Fibroblast of skin of scalp (primary cell): ENCODE measurements at places on chromosomes 5 and 9.
A peak's percentile ranks its signal among the peaks of the same experiment; 100 is the strongest.

- DNase-seq: no peak
Measured at GRCh38 chr9:28883234-28883633, 1310.0 kb upstream of the C9orf72 start.

DNA sequence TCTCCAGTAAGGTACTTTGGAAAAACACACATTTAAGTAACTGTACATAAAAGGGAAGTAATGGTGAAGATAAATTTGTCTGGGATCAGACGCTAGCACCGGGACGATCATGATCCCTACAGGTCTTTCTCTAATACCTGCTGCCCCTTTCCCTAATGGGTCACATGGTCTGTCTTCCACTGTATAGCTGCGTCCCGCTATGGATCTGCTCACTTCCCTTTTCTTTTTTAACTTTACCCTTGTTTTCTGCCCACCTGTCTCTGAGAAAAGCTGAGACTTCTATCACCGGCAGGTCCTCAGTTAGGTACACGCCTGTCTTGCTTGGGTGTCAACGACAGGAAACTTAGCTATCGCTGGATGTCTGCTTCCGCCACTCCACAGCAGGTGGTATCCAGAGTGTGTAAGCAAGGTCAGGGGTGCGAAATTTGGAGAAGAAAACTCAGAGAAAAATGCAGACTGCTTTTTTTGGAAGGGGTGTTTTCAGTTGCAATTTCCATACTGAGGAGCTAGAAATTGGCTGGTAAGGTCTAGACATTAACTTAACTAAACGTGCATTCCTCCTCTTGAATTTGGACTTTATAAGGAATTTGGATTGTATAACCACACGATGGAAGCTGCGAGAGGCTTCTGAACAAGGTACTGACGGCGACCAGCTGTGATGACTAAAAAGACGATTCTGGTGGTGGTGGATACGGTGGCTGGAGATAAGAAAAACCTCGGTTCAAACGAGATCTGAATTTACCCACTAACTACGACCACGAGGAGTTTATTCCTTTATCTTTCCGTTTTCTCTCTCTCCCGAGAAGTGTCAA lies 1.1 kb upstream of the ICE1 start:
- no peak for DNase-seq

DNA sequence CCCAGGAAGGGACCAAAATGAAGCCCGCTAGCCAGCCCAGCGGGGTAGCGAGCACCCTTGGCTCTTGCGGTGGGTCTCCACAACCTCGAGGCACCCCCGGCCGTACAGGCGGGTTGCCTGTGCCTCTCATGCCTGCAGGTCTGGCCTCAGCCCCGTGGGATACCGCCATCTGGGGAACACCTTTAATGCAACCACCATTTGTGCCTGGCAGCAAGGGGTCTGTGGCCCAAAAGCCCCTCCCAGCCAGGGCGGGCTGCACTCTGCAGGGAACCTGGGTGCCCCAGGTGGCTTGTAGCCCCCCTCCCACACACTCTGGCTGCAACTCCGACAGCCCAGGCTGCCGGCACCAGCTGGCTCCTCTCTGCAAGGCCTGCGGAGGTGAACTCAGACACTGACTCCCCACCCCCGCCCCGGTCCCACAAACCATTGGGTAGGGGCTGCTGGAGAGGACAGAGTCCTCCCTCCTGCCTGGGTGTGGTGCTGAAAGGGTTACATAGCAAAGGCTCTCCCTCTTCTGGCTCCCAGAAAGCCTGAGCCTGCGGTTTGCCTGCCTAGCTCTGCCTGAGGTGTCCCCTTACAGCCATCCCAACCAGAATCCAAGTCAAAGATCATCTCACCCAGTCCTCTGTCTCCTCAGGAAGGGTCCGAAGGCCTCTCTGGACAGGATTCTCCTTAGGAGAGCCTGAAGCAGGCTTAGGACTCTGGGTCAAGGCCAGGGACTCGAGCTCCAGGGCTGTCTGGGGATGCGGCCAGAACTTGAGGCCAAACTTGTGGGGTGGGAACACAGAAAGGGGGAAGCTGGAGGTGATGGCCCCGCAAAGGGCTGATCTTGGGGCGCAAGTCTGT lies 109.4 kb downstream of the PSD2 start:
- peak; percentile 4 for DNase-seq

- DNase-seq: no peak
Measured at GRCh38 chr5:21684992-21685391, 1168.2 kb downstream of the CDH12 start.

DNA sequence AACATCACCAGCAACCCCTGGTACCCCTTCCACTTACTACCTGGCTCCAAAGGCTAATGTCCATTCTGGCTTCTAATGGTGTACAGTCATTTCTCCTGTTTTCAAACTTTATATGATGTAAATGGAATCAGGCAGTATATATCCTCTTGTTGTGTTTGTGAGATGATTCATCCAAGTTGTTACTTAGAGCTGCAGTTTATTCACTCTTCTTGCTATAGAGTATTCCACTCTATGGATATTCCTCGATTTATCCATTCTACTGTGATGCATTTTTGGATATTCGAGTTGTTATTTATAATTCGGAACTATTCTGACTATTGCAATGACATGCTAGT lies 32.4 kb downstream of the IRF1 start:
- DNase-seq: peak; percentile 65

- DNase-seq: peak; percentile 46
Measured at GRCh38 chr9:121997791-121998190, 95.3 kb downstream of the TTLL11 start.

GRCh38 chr5:39120052-39120420 lies 45.8 kb upstream of the RICTOR start:
- DNase-seq: no peak

GRCh38 chr5:173228639-173229381 lies 6.2 kb downstream of the NKX2-5 start:
- DNase-seq: no peak

DNA sequence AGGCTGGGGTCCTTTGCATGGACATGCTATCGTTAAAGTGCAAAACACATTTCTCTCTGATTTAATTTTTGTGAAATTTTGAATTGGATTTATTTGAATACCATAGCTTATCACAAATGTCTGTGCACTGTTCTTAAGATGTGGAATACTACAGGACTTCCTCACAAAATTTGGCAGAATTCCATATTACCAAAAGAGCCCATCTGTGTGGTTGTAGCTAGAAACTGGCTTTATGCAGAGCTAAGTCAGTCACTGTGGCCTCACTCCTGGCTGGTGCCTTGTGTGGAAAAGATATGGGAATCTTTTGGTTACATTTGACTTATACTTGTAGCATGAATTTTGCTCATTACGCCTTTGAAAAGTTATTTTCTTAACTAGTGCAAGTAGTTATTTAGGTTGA lies 35.5 kb downstream of the ACO1 start:
- DNase-seq: no peak

- DNase-seq: no peak
Measured at GRCh38 chr5:43074987-43075318, 34.8 kb upstream of the ANXA2R start.

GRCh38 chr5:43065948-43066798 lies 26.1 kb upstream of the ANXA2R start:
- DNase-seq: peak; percentile 79

GRCh38 chr9:16241231-16241630 lies 629.2 kb downstream of the BNC2 start:
- DNase-seq: peak; percentile 42

DNA sequence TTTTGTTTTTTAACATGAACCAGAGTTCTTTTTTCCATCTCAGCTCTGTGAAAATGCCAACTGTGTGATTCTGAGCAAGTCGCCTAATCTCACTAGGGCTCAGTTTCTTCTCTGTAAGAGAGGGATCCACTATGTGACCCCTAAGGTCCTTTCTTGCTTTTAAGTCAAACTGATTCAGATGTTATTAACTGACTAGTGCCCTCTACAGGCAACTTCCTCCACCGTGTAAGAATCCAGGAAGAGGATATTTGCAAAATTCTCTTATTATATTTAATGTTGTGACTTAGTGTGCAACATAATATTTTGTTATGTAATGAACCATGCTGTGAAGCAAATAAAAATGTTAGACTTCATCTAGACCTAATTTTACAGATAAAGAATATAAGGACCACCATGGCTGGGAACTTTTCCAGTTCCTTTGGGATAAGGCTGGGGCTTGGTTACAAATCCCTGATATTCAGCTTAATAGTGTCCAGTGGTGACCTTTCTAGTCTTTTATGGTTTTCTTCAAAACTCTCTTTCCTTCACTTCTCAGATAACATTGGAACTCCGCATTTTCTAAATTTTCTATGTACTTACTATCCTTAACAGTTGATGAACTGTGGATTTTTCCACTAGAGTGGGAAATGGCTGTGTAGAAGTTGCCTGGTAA lies 244.7 kb downstream of the PIK3R1 start:
- peak; percentile 66 for DNase-seq

DNA sequence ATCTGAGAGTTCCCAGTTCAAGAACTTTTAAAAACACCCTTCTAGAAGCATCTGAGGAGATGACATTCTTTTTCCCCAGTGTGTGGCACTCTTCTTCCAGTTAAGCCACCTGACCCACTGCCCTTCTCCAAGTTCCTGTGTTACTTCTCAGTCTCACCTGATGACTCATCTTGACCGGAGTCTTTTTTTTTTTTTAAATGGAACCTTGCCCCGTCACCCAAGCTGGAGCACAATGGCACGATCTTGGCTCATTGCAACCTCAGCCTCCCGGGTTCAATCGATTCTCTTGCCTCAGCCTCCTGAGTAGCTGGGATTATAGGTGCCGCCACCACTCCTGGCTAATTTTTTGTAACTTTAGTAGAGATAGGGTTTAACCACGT lies 224.1 kb upstream of the DAB2 start:
- DNase-seq: peak; percentile 11

GRCh38 chr5:66558560-66558959 lies 37.6 kb upstream of the MAST4 start:
- no peak for DNase-seq

DNA sequence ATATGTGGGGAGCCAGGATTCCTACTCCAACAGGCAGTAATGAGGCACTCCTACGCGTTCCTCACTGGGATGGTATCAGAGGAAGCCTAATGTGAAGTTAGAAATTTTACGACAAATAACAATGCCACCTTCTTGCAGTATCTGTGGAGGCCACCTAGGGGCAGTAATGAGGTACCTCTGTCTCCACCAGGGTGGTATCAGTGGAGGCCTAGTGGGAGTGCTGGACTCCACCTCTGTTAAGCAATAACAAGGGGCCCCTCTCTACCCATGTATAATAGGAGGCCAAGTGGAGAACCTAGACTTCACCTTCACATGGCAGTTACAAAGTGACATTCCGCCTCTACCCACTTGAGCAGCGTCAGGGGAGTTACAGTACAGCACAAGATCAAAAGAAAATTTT lies 147.9 kb downstream of the PLPPR1 start:
- DNase-seq: no peak

DNA sequence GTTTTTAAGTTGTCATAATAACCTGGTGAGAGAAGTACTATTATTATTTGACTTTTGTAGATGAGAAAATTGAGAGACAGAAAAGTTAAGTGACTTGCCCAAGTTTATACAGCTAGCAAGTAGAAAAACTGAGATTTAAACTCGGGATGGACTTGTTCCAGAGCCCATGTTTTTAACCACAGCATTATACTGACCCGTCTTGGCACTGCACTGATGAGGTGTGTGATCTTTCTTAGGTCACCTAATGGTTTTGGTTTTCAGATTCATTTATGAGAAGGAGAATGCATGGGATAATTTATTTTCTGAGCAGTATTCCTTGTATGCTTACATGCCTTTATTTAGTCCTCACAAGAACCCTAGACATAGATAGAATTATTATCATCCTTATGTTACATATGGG lies 201.8 kb upstream of the CDKN2B start:
- no peak for DNase-seq

DNA sequence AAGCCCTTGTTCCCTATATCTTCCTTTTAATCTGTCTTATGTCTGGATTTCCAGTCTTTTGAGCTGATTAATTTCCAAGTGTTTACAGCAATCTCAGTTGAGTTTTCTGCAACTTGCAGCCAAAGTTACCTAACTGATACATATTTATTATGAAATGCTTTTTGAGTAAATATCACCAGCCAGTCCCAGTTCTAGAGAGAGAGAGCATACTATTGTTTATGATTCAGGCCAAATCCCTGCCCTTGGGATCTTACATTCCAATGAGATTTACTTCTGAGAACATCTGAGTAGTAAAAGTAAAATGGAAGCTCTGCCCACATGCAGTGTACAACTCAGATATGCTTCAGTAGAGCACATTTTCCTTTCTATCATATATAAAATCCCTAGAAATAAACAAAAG lies 661.7 kb downstream of the KCTD16 start:
- no peak for DNase-seq

GRCh38 chr9:31486630-31487029 lies 897.8 kb upstream of the ACO1 start:
- DNase-seq: no peak

DNA sequence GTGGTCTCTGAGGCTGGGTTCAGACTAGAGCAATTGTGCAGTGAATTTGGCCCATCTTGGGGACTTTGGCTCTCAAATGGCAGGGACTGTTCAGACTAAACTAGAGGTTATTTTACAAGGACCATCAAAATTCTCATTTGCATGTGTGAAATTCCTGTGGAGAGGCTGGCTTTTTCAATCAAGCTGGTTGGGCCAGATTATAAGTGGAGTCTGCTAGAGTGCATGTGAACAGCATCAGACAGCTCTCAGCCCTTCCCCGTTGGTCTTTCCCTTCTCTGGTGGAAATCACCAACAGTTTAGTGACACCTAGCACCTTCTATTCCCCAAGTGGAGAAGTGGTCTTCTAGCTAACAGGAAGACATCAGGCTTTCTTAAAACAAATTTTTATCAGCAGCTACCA lies 301.3 kb downstream of the CWC27 start:
- DNase-seq: no peak

GRCh38 chr9:2567922-2568321 lies 53.7 kb upstream of the VLDLR start:
- no peak for DNase-seq

DNA sequence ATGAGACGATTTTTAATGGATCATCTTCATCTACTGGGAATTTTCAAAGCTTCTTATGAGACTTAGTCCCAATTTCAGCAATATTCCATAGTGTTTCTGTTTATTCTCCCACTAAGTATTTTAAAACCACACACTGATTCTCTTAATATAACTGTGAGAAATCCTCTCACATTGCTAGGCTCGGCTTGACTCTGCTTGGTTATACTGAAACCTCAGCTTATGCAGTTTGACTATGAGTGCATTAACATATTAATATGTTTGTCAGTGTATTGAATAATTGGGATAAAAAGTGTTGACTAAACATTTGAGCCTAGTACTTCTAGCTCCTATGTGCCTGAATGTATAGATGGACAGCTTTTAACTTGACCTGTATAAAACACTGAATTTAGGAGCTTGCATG lies 298.5 kb upstream of the IZUMO3 start:
- DNase-seq: no peak

DNA sequence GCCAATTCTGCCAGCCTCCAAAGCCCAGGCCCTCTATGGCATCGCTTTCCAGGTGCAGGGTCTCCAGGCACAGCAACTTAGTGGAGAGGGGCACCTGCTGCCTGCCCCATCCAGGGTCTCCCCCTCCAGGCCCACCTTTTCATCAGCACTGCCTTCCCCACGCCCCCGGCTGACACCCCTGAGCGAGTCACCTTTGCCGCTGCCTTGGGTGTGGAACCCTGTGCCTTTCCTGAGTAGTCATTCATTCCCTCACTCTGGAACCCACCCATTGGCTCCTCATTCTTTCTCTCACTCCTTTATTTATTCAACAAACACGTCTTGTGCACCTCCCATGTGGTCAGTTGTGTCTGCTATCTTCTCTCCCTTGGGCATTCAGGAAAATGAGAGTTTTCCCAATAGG lies 14.5 kb upstream of the RPL26L1 start:
- peak; percentile 43 for DNase-seq
